ENCODE measurements at places on chromosomes 2 and 18. TPM values are rescaled to one million over a fixed set of nuclear protein-coding genes. Genes with fewer than 3 reads are reported as not detected.

The PLCL1 gene
- 25.6 TPM for total RNA-seq

The MEIS1 gene
- 29.4 TPM for total RNA-seq

The NOSTRIN gene
- 18.3 TPM for total RNA-seq

The RHOB gene
- total RNA-seq = 1,722 TPM

The NEU2 gene
- total RNA-seq = not detected

DNA sequence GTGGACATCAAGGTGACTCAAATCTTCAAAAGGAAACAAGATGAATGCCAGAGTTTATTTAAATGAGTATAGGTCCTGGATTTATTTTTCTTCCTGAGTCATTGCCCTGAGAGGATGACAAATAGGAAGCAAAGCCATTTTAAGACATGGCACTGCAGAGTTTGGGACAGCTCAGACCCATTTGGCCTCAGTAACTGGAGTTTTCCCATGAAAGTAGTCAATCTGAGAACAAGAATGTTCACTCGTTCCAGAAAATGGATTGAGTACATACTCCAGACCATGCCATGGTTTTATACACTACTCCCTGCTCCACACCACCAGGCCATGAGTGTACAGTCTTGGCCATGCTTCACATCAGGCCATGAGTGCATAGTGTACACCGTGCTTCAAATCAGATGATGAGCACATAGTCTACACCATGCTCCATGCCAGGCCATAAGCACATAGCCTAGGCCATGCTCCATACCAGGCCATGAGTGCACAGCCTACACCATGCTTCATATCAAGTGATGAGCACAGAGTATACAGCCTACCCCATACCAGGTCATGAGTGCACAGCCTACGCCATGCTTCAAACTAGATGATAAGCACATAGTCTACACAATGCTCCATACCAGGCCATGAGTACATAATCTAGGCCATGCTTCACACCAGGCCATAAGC is 202.4 kb downstream of the FBXO15 start:
- H3K4me3 ChIP-seq = no peak overlapping the region
- no peaks in the 10 kb centered on the region for H3K4me1 ChIP-seq
- no peak overlapping the region for H3K27ac ChIP-seq
- H3K27me3 ChIP-seq = no peaks in the 10 kb centered on the region

- no peaks in the 10 kb centered on the region for H3K36me3 ChIP-seq
- no peak for DNase-seq
- H3K4me1 ChIP-seq = no peaks in the 10 kb centered on the region
- no peak overlapping the region for H3K27ac ChIP-seq
- H3K27me3 ChIP-seq = no peaks in the 10 kb centered on the region
Observed at GRCh38 chr2:60260639-60261296, 292.7 kb downstream of the BCL11A start.

DNA sequence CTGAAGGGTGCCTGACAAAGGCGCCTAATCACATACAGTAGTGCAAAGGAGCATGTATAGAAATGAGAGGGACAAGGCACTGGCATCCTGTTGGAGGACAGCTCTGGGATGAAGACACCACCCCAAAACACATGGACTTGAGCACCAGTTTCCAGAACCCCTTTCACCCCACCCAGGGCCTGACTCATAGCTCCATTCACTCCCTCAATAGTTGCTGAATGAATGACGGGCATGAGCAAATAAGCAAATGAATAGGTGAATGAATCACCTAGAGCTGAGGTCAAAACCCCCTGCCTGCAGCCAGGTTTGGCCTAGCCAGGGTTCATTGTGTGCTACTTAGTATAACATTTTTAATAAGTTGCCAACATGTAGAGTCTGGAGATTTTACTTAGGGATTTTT is 66.3 kb downstream of the NRP2 start:
- H3K4me3 ChIP-seq = no peak overlapping the region
- peaks cover 3% of the 10 kb centered on the region for H3K4me1 ChIP-seq
- no peak overlapping the region for H3K27ac ChIP-seq
- no peaks in the 10 kb centered on the region for H3K36me3 ChIP-seq

- H3K27me3 ChIP-seq = no peaks in the 10 kb centered on the region
- no peak overlapping the region for H3K4me3 ChIP-seq
- no peaks in the 10 kb centered on the region for H3K4me1 ChIP-seq
- H3K36me3 ChIP-seq = no peaks in the 10 kb centered on the region
- DNase-seq = no peak
Observed at GRCh38 chr2:144894612-144895599, 375.0 kb upstream of the ZEB2 start.

DNA sequence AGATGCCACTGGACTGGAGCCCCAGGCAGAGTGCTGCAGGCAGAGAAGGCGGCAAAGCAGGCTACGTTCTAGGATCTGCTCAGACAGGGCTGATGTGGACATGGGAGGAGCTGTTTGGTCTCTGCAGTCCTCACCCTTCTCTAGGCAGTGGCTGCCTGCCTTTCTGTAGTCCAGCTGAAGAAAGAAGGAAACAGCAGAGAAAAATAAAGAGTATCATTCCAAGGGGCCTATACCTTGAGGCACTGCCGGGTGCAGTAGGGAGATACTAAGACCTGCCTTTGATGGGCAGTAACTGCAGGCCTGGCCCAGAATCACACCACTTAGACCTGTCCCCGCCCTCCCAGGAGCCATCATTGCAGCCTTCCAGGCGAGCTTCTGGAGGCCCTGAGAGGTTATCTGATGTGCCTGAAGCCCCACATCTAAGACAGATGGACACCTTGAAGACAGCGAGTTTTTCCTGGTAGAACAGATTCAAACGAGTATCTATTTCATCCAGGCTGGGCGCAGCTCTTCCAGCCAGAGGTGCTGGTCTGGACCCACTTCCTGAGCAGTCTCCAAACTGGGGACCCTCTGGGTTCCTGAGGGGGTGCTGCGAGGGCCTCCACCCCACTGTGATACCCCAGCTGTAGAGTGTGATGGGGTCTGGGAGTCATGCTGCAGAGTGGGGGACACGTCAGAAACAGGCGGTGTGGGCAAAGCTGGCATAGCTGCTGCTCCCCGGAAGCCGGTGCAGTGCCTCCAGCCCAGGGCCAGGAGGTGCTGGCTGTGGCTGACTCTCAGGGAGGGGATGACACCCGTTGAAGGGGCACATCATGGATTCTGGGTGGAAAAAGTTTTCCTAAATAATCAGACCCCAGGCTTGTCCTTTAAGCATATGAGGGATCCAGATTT is 87.3 kb upstream of the OTOS start:
- no peak for DNase-seq
- no peak overlapping the region for H3K27ac ChIP-seq
- H3K4me3 ChIP-seq = no peak overlapping the region
- no peaks in the 10 kb centered on the region for H3K27me3 ChIP-seq

DNA sequence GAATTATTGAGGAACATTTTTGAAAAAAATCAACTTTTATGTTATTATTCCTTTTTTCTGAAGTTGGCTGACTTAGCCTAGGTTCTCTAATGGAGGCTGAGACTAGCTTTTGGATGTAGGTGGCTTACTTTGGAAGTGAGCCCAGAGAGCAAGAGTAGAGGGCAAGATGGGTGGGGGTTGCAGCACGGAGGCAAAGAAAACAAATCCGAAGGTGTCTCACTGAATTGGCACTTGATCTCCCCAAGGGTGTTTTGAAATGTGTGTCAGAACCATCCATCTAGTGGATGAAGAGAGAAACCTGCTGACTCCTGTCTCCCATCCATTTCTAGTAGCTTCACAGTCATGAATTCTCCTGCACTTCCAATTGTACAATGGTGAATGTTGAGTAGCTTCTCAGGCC is 390.7 kb downstream of the TMEM182 start:
- no peak overlapping the region for H3K4me3 ChIP-seq
- H3K36me3 ChIP-seq = no peaks in the 10 kb centered on the region
- H3K27ac ChIP-seq = no peak overlapping the region
- DNase-seq = no peak
- no peaks in the 10 kb centered on the region for H3K27me3 ChIP-seq
- H3K4me1 ChIP-seq = peaks cover 6% of the 10 kb centered on the region

- peak overlapping the region; percentile 42 for H3K4me3 ChIP-seq
- H3K27me3 ChIP-seq = no peaks in the 10 kb centered on the region
- no peak overlapping the region for H3K27ac ChIP-seq
- H3K36me3 ChIP-seq = no peaks in the 10 kb centered on the region
- DNase-seq = peak; percentile 8
- H3K4me1 ChIP-seq = no peaks in the 10 kb centered on the region
Observed at GRCh38 chr2:47767880-47768609, 14.9 kb upstream of the MSH6 start.

DNA sequence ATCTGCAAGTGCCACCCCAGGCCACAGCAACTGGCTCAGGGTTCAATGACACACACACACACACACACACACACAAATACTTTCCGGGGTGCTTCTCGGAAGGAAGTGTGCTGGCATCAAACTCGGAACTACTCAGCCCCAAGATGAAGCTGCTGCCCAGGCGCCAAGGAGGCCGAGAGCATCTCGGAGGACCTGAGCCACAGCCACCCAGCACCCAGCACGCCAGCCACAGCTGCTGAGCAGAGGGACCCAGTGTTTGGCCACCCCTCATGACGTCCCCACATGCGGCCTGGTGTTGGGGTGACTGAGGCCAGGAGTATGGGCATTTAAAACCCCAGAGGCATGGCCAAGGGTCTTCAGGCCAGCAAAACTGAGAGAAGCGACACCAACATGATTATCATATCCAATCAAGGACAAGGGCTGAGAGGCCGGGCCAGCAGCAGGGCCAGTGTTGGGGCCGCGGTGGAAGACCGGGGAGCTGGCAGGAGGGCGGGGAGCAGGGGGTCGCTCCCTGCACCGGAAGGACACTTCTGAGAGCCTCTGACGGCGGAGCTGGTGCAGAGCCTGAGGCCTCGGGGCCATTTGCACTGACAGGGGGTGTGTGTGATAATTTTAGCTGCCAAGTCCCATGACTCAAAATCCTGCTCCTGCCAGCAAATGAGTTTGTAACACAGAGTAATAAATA is 61.8 kb downstream of the BIN1 start:
- H3K4me1 ChIP-seq = no peaks in the 10 kb centered on the region
- no peak overlapping the region for H3K4me3 ChIP-seq
- no peaks in the 10 kb centered on the region for H3K36me3 ChIP-seq
- H3K27ac ChIP-seq = no peak overlapping the region
- H3K27me3 ChIP-seq = no peaks in the 10 kb centered on the region

DNA sequence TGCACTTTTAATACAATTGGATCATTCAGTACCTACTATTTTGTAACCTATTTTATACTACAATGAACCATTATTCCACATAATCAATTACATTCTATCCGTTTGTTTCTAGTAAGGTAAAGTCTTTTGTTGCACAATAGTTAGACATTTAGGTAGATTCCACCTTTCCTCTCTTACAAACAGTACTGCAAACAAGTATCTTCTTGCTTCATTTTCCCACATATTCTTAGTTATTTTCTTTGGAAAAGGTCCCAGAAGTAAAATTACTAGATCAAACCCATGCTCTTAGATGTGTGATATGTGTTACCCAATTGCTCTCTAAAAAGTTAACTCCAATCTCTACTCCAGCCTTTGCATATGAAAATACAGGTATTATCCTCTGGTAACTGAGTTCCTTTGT is 49.6 kb downstream of the SPIRE1 start:
- no peak for DNase-seq
- peaks cover 24% of the 10 kb centered on the region for H3K4me1 ChIP-seq
- no peak overlapping the region for H3K4me3 ChIP-seq
- no peak overlapping the region for H3K27ac ChIP-seq
- no peaks in the 10 kb centered on the region for H3K36me3 ChIP-seq

GRCh38 chr2:207184768-207185167 is 19.0 kb upstream of the KLF7 start:
- no peak overlapping the region for H3K27ac ChIP-seq
- no peaks in the 10 kb centered on the region for H3K27me3 ChIP-seq
- no peaks in the 10 kb centered on the region for H3K36me3 ChIP-seq
- no peak overlapping the region for H3K4me3 ChIP-seq

DNA sequence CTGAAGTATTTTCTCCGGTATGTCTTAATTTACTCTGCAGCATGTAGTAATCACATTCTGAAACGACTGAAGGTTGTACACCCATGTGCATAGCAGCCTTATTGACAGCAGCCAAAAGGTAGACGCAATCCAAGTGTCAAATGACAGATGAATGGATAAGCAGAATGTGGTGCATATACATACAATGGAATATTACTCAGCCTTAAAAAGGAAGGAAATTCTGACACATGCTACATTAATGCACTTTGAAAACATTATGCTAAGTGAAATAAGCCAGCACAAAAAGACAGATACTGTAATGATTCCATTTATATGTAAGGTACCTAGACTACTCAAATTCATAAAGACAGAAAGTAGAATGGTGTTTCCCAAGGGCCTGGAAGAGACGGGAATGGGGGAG is 88.0 kb upstream of the EFEMP1 start:
- no peaks in the 10 kb centered on the region for H3K36me3 ChIP-seq
- no peak overlapping the region for H3K4me3 ChIP-seq
- no peaks in the 10 kb centered on the region for H3K27me3 ChIP-seq

- H3K4me1 ChIP-seq = peaks cover 64% of the 10 kb centered on the region
- H3K36me3 ChIP-seq = no peaks in the 10 kb centered on the region
- peak overlapping the region; percentile 5 for H3K4me3 ChIP-seq
- H3K27ac ChIP-seq = peak overlapping the region; percentile 68
- no peaks in the 10 kb centered on the region for H3K27me3 ChIP-seq
Observed at GRCh38 chr18:1014951-1015624, 110.4 kb downstream of the ADCYAP1 start.

GRCh38 chr2:71798266-71799012 is 345.1 kb downstream of the DYSF start:
- no peaks in the 10 kb centered on the region for H3K36me3 ChIP-seq
- H3K27me3 ChIP-seq = no peaks in the 10 kb centered on the region
- H3K4me1 ChIP-seq = peaks cover 9% of the 10 kb centered on the region
- no peak for DNase-seq

DNA sequence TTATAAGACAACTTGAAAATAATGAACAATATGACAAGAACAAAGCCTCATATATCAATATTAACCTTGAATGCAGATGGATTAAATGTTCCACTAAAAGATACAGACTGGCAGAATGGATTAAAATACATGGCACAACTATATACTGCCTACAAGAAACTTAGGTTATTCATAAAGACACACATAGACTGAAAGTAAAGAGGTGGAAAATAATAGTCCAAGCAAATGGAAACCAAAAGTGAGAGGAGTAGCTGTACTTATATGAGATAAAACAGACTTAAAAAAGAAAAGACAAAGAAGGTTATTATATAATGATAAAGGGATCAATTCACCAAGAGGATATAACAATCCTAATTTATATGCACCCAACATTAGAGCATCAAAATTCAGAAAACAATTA is 18.2 kb downstream of the LMAN1 start:
- no peak overlapping the region for H3K27ac ChIP-seq
- no peaks in the 10 kb centered on the region for H3K27me3 ChIP-seq
- H3K4me3 ChIP-seq = no peak overlapping the region

DNA sequence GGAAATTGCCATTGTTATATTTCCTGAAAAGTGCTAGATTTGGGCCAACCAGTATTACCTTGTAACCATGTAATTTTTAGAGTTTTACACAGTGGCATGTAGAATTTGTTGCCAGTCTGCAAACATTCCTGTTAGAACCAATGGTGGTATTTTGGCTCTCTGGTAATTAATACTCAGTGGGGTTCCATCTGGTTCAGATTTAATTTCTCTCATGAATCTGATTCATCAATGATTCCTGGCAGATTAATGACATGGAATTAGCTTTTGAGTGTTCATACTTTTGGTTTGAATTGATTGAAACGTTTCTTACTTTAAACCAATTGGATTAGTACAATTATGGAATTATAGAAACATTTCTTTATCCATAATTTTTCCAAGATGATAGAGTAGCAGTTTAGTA is 93.2 kb downstream of the MC4R start:
- H3K4me1 ChIP-seq = no peaks in the 10 kb centered on the region
- H3K4me3 ChIP-seq = no peak overlapping the region
- no peaks in the 10 kb centered on the region for H3K27me3 ChIP-seq

Data from thoracic aorta (tissue), 2 donors.